T follicular helper cell (primary cell): ENCODE measurements at places on chromosomes 11 and 22.

DNA sequence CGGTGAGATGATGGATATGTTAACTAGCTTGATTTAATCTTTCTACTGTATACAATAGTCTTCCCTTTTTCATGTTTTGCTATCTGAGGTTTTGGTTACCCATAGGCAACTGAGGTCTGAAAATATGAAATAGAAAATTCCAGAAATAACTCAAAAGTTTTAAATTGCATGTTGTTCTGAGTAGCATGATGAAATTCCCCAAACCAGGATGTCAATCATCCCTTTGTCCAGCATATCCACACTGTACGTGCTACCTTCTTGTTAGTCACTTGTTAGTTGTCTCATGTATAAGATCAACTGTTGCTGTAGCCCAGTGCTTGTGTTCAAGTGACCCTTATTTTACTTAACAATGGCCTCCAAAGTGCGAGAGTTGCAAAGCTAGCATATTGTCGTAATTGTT lies 21.2 kb upstream of the OR10W1 start:
- no peak for DNase-seq

GRCh38 chr11:93487032-93487483 lies 56.1 kb downstream of the SMCO4 start:
- DNase-seq, result no peak

- no peak for DNase-seq
Measured at GRCh38 chr22:36333644-36334043, 54.1 kb downstream of the MYH9 start.

DNA sequence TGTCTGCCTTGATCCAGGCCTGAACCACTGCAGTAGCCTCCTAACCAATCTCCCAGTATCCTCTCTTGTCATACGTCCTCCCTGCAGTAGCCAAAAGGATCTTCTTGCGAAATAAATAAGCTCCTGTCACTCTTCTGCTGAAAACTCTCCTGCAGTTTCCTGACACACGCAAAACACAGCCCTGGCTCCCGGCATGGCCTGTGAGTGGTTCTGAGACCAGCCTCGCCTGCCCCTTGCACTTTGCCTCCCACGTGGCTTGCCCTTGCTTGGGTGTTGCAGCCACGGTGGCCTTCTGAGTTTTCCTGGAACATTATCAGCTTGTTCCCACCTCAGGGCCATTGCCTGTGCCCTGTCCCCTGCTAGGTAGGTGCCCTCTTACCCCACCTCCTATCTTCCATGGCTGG lies 7.2 kb downstream of the ZC3H7B start:
- no peak for DNase-seq

- no peak for DNase-seq
Measured at GRCh38 chr22:46476547-46476941, 60.9 kb downstream of the CELSR1 start.

GRCh38 chr11:41779401-41779960 lies 320.0 kb upstream of the LRRC4C start:
- DNase-seq, result no peak

DNA sequence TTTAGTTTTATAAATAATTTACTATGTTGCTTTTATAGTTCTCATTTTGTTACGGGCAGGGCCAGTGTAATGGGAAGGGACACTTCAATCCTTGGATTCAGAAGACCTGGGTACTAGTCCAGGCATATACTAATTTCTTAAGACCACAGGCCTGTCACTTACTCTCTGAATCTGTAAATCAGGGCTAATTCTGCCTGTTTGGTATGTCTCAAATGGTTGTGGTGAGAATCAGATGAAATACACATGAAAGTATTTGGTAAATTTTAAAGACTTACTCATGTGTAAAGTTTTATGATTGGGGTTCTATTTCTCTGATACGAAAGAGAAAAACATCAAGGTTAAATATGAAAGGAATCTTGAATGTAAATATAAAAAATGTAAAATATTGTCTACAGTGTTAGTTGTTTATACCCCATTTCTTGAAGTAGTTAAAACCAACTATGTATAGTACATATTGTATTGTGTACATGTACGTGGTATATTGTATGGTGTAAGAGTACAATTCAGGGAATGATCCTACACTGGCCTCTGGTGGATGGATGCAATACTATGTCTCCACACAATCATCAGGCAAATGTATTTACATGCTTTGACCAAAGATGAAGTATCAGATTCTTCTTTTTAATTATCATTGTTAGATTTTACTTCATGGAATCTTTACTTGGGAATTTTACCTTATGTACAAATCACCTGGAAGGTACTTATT lies 24.5 kb upstream of the RAG2 start:
- no peak for DNase-seq

DNA sequence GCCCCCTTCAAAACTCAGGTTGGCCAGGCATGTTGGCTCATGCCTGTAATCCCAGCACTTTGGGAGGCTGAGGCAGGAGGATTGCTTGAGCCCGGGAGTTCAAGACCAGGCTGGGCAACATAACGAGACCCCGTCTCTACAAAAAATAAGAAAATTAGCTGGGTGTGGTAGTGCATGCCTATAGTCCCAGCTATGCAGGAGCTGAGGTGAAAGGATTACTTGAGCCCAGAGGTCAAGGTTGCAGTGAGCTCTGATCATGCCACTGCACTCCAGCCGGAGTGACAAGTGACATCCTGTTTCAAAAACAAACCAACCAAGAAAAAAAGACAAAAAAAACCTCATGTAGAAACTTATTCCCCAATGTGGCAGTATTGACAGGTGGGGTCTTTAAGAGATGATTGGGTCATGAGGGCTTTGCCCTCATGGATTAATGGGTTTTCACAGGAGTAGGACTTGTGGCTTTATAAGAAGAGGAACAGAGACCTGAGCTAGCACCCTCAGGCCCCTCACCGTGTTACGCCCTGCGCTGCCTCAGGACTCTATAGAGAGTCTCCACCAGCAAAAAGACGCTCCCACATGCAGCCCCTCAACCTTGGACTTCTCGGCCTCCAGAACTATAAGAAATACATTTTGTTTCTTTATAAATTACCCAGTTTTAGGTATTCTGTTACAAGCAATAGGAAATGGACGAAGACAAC lies 22.3 kb downstream of the LAYN start:
- no peak for DNase-seq

DNA sequence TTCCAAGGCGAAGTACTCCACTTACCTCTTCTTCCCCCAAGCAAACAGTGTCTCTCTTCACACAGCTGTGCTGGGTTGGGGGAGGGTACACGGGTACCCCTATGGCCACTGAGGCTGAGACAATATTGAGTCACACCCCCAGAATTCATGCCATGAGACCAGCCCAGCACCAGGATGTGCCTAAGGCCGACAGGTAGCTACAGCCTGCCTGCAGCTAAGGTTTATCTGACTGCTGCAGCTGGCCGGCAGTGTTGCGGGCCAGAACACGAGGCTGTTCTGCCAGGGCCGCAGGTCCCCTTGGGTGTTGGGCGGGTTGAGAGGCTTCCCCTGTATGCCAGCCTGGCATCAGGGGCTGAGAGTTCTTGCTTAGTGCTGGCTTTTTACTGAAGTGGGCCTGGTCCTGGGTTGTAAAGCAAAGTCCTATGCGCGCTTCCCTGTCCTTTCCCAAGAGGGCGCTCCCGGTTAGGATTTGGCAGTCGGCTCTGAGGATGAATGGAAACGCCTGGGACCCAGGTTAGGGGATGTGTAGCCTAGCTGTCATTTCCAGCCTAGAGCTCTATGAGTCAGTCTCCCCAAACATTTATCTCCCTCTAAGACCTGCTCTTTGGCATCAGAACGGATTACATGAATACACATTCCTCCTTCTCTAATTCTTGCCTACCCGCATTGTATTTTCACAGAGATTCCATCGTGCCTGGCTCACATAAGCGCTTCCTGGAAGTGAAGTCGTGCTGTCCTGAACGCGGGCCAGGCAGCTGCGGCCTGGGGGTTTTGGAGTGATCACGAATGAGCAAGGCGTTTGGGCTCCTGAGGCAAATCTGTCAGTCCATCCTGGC lies 7.1 kb downstream of the USP18 start:
- peak; percentile 18 for DNase-seq

- DNase-seq, result no peak
Measured at GRCh38 chr22:50035131-50035881, 22.7 kb upstream of the IL17REL start.

DNA sequence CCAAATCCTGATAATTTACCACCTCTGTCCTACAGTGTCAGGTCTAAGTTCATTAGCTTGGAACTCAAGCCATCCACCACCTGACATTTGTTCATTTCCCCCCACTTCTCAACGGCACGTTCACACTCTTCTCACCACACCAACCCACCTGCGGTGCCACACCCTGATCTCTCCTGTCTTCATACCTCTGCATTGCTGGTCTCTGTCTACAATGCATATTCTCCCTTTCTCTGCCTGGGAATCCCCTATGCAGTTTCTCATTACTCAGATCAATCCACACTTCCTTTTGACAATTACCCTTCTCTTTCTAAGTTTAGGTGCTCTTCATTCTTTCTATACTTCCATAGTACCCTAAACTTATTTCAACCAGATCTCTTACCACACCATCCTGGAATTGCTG lies 20.4 kb upstream of the EMSY start:
- no peak for DNase-seq

DNA sequence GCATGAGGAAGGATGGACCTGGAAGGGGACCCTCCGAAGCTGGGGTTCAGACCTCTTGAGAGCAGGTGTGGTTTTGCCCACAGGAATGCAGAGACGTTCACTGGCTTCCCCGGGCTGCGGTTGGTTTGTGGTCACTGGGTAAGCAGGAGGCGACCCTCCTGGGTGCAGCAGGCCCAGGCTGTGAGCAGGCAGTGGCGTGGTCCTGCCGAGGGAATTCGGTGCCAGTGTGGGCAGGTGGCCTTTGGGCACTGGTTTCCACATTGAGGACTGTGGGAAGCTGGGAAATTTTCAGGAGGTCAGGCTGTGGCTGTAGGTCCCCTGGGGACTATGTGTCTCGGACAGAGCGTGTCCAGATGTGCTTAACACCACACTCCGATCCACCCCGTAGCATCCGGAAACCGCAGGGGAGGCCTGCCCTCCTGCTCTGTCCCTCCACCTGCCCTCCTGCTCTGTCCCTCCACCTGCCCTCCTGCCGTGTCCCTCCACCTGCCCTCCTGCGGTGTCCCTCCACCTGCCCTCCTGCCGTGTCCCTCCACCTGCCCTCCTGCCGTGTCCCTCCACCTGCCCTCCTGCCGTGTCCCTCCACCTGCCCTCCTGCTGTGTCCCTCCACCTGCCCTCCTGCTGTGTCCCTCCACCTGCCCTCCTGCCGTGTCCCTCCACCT lies 27.5 kb downstream of the TPCN2 start:
- DNase-seq, result no peak

DNA sequence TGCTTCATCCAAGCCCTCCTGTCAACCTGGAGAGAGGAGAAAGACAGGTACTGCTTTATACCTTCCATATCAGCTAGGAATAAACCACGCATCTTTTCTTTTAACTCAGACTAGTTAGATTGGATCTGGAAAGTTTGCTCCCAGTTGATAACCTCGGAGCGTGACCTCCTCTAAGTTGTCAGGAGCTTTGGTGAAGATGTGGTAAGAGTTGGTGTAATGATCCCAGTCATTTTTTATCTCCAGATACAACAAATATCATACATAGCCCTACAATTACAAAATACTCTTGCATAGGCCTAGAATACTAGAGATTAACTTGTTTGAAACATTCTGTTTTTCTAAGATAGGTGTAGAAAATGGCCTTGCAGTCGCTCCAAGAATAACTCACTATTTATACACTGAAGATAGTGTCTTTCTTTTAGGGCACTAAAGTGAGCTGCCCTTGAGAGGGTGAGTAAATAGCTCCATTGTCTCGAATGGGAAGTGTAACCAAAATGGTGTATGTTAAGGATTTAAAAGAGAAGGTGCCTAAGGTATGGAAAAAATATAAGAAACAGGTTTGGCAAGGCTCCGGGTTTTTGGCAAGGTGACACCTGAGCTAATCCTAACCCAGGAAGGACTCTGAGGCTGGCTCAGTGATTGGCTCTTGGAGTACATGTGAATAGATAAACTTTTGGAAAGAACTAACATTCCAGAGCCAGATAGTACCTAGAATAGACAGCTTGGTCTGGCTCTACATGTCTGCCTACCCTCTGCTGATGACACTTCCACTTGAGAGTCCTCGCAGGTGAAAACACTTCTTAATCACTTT lies 59.4 kb downstream of the GLYATL1 start:
- DNase-seq, result no peak

- no peak for DNase-seq
Measured at GRCh38 chr22:16954060-16954403, 54.0 kb downstream of the GAB4 start.

DNA sequence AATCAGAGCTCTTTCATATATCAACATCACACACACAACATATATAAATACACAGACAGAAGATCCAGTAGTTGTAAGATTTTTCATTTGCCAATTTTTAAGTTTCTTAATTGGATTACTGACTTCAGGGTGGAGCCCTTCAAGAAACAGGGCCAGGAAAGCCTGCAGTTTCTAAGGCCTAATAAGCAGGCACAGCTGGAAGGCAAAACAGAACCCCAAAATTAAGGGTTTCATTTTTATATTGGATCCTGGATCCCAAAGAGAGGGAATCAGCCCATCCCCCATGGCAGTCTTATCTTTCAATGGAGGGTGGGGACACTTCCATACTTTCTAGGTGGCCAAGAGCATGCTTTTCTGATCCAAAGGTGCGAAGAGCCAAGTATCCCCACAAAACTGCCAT lies 4.7 kb upstream of the C1QTNF6 start:
- no peak for DNase-seq

GRCh38 chr22:19871845-19872778 lies 17.4 kb upstream of the GNB1L start:
- no peak for DNase-seq

DNA sequence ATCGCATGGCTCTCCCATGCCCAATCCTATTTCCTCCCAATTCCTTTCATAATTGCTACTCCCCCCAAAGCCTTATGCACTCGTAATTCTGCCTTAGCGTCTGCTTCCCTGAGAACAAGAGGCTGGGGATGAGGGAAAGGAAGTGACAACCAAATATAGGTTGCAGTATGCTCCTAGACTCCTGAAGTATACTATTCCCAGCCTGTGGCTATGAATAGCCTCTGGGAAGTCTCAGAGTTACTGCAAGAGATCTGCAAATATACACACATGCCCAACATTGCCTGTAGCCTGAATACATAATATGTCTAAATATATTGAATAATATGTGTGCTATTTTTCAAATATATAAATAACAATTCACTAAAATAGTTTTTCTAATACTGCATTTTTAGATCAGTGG lies 96.1 kb upstream of the CD44 start:
- DNase-seq, result no peak

DNA sequence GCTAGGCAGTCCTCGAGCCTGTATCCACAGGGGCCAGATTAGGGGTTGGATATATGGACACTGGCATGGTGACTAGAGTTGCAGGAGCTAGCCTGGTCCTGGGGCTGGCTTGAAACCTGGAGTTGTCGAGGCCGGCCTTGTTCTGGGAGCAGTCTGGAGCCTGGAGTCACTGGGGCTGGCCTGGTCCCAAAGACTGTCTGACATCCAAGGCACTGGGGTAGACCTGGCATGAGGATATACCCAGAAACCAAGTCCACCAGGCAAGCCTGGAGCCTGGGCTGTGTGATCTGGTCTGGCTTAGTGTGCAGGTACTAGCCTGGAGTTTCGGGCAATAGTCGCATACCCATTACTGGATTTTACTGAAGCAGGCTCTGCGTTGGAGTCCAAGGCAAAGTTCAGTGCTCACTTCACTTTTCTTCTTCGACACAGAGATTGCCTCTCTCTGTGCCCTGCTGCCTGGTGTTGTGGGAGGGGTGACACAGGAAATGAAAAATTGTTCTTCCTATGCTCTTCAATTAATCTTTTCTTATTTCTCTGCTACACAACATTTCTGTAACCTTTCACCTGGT lies 4.3 kb upstream of the GLYATL1 start:
- DNase-seq, result no peak
